ENCODE measurements at places on chromosomes 3 and 15.

DNA sequence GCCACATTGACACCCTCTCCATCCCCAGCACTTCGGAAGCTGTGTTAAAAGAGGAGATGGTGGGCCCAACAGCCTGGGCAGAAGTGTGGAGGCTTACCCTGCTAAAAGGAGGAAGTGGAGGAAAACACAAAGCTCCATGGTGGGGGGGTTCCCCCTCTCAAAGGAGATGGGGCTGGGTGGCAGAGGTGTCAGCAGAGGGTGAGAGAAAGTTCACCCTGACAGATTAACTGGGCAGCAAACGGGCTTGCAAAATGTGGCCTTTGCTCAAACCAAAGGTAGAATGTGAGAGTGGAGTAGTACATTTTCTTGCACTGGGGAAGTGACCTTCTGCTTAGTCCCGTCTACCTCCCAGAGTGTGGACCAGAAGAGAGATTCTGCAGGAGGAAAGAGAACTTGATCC is 44.7 kb downstream of the MYO1E start:
- DNase-seq, result no peak

- no peak for DNase-seq
Measured at GRCh38 chr3:43817825-43818224, 127.1 kb downstream of the ABHD5 start.

DNA sequence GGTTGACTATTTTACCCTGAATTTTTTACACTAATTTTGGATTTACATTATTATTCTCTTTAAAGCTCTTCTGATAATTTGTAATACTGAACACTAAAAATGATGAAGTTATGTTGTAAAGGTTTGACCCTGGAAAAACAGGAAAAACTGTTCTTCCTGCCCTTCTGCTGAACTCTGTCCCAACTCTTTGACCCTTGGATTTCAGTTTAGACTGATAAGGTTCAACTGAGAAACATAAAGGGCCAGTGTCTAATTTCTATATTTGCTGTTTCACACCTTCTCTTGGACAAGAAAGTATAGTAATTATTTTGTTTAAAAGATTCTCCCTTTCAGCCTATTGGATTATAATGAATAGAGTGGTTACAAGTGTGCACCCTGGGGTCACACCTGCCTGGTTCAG is 12.8 kb upstream of the TMOD3 start:
- no peak for DNase-seq

- DNase-seq, result no peak
Measured at GRCh38 chr3:129867506-129868124, 25.9 kb downstream of the TMCC1 start.

- DNase-seq, result peak; percentile 92
Measured at GRCh38 chr3:15601399-15602145, at the start of the genes BTD and HACL1. Gene BTD, plus strand, starts transcription at chr3:15601745. Its CDS starts 33,695 bp downstream, at chr3:15635440. Gene HACL1, minus strand, starts transcription at chr3:15601569. Its CDS starts 106 bp downstream, at chr3:15601463.

DNA sequence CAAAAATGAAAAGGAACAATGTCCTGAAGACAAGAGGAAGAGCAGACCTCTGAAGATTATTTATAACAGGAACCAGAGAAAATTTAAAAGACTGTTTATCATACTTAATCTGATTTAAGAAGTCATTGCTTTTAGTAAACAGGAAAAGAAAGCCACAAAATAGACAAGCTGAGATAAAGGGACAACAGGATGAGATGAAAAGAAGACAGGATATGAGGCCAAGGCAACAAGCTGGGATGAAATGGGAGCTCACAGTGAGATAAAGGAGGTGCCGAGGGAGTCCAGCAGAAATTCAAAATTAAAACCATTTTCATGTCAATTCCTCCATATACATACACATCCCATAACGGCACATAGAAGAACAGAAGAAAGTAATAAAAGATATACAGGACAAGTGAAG is 277.0 kb downstream of the RBMS3 start:
- DNase-seq, result no peak

- DNase-seq, result no peak
Measured at GRCh38 chr3:22922317-22922716, 280.8 kb upstream of the UBE2E2 start.

DNA sequence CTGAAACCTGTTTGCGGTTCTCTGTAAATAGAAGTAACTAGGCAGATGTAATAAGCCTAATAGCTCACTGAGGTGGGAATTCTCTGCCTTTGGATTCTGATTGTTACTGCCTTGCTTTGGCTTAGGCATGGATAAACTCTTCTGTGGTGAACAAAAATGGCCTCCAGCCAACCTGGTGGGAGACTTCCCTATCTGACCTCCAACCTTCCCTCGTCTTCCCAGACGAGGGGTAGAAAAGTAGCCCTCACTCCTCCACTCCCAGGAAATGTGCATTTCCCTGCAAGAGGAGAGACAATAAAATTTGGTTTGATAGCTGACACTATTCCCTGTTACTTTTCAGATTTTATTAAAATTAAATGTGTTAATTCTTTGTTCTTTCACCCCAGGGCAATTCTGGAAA is 606 bp upstream of the CD96 start:
- no peak for DNase-seq

DNA sequence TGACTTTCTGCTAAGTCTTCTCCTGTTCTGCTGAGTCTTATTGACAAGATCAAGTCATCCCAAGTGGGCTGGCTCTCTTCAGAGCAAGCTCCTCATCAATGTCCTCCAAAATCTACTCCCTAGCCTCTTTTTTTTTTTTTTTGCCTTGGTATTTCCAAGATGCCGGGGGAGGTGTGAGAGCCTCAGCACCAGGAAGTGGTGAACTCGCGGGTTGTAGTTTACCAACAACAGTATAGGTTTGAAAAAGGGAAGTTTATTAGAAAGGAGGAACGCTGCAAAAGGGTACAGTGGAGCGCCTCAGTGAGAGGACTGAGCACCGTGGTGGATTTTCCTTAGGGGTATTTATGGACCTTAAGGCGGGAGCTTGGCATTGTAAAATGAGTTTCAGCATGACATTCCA is 94.3 kb upstream of the SGO1 start:
- no peak for DNase-seq

GRCh38 chr3:47057212-47057671 is 77.8 kb downstream of the NBEAL2 start:
- no peak for DNase-seq

GRCh38 chr3:105555206-105555605 is 188.5 kb downstream of the ALCAM start:
- no peak for DNase-seq

- DNase-seq, result no peak
Measured at GRCh38 chr3:107739227-107739626, 216.5 kb downstream of the BBX start.

DNA sequence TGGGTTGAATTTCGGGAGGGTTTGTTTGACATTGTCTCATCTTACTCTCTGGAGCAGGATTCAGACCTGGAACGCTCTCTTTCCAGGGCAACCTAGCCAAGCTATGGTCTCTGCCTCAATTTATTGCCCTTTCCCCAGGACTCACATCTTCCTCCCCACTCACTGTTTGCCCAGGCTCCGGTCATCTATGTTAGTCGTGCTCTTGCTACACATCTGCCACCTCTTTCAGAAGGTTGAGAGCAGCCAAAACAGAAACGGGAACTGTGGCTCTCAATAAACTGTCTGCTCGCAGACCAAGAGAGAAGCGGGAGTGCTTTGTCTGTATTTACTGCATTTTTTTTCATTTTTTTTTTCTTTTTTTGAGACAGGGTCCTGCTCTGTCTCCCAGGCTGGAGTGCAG is 81.6 kb downstream of the ST6GAL1 start:
- DNase-seq, result no peak

DNA sequence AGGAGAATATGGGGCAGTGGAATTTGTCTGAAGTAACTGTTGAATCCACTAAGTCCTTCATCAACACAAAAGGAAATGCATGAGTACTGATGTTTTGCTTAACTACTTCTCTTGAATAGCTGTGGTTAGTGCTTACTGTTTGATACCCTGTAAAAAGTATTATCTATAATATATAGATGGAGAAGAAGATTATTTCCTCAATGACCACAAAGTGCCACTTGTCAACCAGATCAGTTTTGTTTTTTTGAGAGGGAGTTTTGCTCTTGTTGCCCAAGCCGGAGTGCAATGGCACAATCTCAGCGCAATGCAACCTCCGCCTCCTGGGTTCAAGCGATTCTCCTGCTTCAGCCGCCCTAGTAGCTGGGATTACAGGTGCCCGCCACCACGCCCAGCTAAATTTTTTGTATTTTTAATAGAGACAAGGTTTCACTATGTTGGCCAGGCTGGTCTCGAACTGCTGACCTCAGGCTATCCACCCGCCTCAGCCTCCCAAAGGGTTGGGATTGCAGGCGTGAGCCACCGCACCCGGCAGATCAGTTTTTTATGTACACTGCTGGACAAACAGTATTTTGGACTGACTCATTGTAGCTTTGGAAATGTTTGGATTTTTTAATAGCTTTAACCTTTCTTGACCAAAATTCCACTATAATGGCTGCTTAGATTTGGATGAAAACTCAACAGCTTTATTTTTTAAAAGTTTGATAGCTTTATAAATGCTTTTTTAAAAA is 1.5 kb upstream of the RPLP1 start:
- DNase-seq, result no peak

DNA sequence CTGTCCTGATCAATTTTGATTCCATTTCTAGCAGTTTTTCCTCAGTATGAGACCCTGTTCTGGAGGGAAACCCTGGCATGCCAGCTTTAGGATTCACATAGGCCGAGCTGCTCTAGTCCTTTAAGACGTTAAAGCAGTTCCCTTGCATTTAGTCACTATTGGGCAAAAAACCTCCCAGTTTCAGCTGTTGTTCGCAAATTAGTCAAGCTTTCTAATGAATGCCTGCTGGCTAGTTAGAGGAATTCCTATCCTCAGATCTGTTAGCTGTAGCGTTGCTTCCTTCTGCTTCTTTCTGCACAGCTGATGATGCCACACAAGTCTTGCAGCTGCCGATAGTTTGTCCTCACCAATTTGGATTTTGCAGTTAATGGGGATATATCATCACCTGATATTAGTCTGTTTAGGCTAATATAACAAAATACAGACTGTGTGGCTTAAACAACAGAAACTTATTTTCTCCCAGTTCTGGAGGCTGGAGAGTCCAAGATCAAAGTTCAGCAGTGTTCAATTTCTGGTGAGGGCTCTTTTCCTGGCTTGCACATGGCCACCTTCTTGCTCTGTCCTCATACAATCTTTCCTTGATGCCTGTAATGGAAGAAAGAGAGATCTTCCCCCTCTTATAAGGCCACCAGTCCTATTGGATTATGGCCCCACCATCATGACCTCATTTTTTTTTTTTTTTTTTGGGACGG is 7.5 kb upstream of the UBL7 start:
- no peak for DNase-seq

DNA sequence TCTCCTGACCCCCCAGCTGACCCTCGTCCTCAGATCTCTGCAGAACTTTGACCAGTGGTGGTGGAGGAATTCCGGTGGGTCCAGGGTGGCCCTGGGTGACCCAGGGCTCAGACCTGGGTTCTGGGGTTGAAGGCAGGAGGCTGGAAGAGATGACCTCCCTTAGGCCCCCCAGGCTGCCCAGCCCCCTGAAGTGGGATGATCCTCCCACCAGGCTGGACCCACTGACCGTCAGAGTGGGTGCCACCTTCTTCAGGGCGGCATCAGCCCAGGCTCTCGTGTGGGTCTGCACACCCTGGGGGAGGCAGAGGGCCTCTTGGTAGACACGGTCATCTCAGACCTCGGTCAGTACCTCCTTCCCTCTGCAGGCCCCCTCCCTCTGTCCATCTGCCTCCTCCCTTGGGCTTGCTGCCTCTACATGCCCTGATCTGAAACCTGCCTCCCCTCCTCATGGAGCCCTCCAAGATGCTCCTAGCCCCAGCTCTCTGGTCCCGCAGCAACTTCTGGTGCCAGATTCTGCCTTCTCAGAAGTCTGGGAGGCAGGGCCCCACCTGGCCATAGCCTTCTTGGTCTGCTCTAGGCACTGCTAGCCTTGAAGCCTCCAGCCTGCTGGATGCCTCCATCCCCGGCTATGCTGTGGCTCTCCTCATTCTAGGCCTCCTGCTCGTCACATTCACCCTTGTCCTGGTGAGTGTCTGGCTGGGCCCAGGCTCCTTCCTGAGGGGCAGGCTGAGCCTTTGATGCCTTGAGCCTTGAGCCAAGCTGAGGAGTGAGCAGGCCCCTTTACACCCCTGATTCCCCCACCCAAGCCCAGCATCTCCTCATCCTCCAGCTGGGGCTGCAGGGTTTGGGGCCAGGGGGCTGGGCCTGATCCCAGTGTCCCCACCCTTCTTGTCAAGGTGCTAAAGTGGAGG is 49.1 kb upstream of the CSPG4 start:
- no peak for DNase-seq

Measured in hepatic stellate cell (primary cell).